Suprapubic skin (tissue), 4 donors: ENCODE measurements at places on chromosomes 13 and 19. TPM values are rescaled to one million over a fixed set of nuclear protein-coding genes. Genes with fewer than 3 reads are reported as not detected.

The ZNF724 gene
- total RNA-seq, result 3.9 TPM

The TMEM145 gene
- total RNA-seq, result not detected

The ZNF560 gene
- not detected for total RNA-seq

The CD209 gene
- total RNA-seq, result 0.68 TPM

The KLK14 gene
- total RNA-seq, result 3.8 TPM

The PSPN gene
- total RNA-seq, result 1.8 TPM

- DNase-seq, result no peak
Measured at GRCh38 chr13:45206340-45206739, 5.5 kb upstream of the KCTD4 start.

DNA sequence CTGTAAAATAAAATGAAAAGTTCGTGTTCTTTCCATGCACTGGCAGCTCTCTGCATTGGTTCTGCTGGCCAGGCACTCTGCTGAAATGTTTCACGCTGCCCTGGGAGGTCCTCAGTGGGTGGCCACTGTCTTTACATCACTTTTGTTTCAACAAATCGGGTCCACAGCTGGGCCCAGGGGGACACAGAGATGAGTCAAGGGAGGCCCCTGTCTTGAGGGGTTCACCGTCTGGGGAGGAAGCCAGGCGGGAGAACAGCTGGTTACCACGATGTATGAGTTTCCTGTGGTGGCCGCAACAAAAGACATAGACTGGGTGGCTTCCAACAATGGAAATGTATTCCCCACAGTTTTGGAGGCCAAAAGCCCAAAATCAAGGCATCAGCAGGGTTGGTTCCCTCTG, 5.1 kb upstream of the KLF2 start:
- DNase-seq, result no peak

DNA sequence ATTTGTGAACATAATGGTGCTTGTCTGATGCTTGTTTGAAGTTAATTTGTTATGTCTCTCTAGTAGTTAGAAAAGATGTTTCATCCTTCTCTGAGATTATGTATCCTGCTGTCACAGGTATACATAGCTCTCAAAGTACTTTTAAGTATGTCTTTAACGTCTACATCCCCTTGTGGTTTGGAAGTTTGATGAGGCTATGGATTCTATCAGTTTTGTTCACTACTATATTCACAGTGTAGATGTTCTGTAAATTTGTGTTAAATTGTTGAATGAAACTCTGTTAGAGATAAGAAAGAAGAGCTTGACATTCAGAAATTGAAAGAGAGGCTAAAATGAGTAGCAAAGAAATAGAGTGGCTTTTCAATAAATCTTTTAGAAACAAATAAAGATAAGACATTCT, 304.6 kb upstream of the MIR17HG start:
- no peak for DNase-seq

DNA sequence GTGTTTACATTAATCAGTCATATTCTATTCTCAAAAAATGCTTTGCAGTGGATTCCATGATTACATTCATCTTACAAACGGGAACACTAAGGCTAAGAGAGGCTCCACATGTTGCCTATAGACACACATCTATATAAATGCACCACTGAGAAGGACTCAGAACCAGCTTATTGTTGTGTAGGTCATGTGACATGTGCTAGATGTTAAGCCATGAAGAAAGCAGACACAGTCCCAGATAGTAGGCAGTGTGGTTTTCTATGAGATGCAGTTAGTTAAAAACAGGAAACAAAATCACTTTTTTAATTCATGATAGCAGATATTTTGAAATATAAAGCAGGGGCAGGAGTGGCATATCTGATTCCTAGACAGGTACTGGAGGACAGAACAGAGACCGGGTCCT, 10.7 kb downstream of the SIGLEC6 start:
- no peak for DNase-seq

DNA sequence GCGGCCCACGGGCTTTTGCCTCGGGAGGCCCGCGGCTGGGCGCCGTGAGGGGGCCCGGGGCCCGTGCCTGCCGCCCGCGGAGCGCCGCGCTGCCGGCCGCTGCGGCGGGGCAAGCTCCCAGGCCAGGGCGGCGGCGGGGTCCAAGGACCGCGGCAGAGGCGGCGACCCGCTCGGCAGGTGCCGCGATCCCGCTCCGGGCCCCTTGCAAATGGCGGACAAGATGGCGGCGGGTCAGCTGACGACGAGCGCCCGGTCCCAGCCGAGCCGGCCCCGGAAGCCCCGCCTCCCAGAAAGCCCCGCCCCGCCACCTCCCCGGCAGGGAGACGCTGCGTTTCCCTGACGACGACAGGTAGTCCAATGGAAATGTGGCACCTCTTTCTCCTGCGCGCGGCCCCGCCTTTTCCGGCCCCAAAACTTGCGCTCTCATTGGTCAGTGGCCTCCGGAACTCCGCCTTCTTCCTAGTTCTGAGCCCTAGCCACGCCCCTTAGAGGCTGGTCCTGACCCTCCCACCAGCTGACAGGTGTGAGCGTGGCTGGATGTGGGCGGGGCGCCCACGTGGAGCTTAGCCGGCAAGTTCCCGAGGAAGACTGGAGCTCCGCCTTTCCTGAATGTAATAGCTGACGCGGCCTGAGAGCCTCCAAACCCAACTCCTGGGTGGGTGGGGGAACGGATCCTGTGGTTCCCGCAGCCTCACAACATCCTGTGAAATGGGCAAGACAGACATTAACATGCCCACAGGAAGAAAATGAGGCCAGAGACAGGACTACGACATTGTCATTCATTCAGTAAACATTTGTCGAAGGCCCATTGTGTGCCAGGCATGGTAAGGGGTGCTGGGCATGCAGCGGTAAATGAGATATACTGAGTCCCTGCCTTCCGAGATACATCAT, at the start of gene AP3D1:
AP3D1 (minus strand) TSS at position 228 of the 891 bp plus-strand sequence. CDS start 232 bp downstream, outside the sequence.
- DNase-seq, result peak; percentile 100

- no peak for DNase-seq
Measured at GRCh38 chr19:38234615-38235014, 10.6 kb upstream of the DPF1 start.

DNA sequence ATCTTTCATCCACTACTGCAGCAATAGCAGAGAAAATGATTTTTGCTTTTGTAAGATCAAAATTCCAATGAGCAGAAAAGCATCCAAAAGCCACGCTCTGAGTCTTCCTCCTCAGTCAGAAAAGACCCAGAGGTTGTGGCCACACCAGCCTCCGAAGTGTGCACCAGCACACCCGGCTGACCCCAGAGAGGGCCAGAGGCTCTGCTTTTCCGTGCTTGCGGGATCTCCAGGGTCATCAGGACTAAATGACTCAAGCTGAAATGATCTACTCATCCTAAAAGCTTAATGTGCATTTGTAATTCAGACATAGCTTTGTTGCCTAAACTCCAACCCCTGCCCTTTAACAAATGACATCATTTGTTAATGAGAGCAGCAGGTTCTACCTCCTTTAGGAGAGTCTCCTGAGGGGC, 16.5 kb downstream of the RXFP2 start:
- no peak for DNase-seq

DNA sequence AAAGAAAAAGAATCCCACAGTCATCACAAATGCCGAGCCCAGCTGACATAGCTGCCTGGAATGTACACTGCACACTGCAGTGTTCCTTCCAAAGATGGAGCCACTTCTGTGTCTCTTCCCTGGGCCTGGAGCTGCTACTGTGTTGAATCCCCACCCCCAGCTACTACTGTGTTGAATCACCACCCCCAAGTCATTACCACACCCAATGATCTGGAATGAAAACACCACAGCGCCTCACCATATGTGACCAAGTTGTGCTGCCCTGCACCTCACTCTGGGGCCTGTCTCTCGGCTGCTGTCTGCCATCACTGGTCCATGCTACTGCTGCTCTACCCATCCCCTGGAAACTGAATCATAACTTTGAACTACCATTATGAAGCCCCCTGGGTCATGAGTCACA, 861.2 kb downstream of the UQCRFS1 start:
- no peak for DNase-seq

DNA sequence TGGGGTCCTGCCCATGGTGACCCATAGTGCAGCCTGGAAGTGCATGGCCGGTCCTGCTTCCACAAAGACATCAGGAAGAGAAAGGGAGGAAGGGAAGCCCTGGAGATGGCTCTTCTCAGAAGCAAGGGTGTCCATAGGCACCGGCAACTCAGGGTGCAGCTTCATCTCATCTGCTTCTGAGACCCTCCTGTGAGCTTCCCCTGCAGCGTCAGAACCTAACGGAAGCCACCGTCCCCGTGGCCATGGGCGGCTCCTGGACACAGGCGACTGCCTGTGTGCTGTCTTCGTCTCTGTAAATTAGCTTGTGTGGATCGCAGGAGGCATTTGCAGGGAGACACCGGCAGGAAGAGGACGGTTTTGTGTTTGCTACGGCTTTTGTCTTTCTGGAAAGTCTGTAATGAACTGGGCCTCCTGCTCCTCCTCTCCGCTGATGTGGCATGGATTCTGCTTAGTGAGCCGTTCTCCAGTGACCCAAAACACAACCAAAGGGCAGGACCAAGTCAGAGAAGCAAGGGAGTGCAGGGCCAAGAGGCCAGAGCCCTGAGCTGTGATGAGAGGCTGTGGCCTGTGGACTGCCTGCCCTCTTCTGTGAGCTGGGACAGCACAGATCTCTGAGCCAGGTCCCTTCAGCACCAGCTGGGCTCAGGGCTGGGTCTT, 2.5 kb downstream of the ATP4B start:
- no peak for DNase-seq

DNA sequence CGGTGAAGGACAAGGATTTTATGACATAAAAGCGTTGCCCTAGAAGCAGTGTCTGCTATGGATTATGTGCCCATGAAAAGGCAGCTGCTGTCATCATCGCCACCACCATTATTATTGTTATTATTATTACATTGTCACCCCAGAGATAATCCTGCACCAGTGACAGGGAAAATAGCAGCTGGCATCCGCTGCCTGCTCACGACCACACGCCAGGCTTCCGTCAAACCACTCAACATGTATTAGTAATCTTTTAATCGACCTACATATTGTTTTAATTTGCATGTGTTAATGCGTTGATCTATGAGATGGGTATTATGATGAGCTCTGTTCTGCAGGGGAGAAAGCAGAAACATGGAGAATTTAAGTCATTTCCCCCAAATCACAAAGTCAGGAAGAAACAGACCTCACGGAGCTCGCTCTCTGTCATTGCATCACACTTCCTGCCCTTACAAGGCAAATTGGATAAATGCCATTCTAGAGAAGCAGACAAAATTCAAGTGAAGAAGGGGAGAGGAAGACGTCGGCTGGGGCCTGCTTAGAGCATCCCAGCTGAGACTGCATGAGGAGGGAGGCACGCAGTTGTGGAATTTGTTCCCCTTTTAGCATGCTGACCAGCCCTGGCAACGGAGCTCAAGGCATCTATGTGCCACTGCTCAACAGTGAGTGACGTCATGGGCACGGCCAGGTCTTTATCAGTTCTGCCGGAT, at the start of gene FFAR3:
FFAR3 (plus strand) TSS at position 594 of the 707 bp plus-strand sequence. CDS start 431 bp downstream, outside the sequence.
- DNase-seq, result peak; percentile 8

DNA sequence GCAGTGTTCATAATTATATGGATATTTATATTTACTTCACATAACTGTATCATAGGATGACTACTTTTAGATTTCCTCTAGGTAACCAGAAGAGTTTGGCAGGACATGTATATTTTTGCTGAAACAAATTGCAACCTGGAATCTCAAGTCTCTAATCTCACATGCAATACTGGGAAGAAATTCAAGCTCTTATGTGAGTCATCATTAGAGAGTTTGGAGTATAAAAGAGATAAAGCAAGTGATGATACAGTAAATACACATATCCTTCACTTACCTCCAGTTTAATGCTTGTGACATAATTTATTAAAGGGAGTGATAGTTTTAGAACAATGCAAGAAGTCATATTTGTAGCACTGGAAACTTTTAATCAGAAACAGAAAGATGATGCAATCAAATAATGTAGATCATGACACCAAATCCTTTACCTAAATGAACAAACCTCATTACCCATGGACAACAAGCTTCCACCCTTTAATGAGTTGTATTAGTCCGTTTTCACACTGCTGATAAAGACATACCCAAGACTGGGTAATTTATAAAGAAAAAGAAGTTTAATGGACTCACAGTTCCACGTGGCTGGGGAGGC, 15.8 kb upstream of the OR7A17 start:
- no peak for DNase-seq

GRCh38 chr19:35005256-35005977, 5.3 kb downstream of the GRAMD1A start:
- no peak for DNase-seq

GRCh38 chr19:41175801-41176777, 16.9 kb upstream of the CYP2S1 start:
- DNase-seq, result no peak

GRCh38 chr13:63901630-63902029, 2486.0 kb upstream of the PCDH20 start:
- no peak for DNase-seq

DNA sequence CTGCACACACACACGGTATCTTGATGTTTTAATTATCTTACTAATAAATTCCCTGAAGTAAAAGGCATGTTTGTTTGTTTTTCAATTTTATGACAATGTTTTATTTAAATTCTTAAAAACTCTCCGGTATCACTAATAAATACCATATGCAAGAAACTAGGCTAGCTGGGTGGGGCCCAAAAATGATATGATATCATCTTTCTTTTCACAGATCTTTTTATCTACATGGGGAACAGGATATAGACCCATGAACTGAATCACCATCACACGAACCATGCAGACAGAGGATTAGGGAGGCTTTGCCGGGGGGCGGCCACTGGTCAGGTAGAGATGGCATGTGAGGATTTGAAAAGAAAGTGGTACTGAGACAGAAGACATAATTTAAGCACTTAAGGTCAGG, 266.4 kb downstream of the ENOX1 start:
- no peak for DNase-seq

DNA sequence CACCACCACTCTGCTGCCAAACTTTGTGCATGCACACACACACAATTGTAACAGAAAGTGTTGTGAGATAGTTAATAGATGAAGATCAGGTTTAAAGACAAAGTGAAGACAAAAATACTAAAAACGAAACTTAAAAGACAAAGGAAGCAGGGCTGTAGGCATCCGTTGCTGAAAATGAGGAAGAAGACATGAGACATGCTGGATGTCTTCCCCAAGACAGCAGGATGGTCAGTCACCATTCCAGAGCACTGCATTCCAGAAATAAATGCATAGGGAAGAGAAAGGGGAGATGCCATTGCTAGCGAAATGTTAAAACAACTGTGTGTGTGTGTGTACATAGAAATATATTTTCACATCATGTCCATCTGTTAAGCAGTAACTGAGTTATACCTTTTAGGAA, 520.1 kb downstream of the SUCLA2 start:
- no peak for DNase-seq

- DNase-seq, result no peak
Measured at GRCh38 chr19:44636439-44637389, 7.0 kb upstream of the PVR start.

- DNase-seq, result no peak
Measured at GRCh38 chr13:95647321-95647720, 2.8 kb upstream of the DZIP1 start.

GRCh38 chr13:54241719-54242118, 1213.1 kb downstream of the OLFM4 start:
- no peak for DNase-seq
